ENCODE measurements at places on chromosomes 12 and 14.

DNA sequence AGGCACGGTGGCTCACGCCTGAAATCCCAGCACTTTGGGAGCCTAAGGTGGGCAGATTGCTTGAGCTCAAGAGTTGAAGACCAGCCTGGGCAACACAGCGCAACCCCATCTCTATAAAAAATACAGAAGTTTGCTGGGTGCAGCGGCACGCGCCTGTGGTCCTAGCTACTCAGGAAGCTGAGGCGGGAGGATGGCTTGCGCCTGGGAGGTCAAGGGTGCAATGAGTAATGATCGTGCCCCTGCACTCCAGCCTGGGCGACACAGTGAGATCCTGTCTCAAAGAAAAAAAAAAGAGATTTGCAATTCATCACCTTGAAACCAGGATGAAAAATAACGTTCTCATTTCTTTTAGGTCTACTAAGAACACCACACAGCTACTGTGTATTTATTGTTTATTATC is 4.0 kb downstream of the STX2 start:
- DNase-seq = no peak

GRCh38 chr14:96648506-96649326 is 146.5 kb downstream of the PAPOLA start:
- DNase-seq = no peak

- DNase-seq = no peak
Observed at GRCh38 chr14:79448960-79449359, 762.3 kb downstream of the DIO2 start.

GRCh38 chr14:85798856-85799255 is 268.9 kb downstream of the FLRT2 start:
- no peak for DNase-seq

DNA sequence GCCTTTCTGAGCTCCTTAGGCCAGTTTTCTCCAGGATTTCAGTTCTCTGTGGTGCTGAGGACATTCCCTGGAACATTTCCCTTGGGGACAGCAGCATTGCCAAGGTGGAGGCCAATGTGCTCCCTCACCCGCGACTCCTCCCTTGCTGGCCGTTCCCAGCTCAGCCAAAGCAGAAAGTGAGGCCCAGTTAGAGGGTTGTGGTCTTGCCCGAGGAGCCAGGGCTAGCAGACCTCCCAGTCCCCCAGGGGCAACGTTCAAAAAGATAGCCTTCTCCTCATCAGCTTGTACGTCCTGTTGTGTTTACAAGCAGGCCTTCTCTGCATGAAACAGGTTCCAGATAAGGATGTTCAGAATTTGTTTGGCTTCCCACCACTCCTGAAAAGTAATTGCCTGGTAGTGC is 78.4 kb downstream of the SSPN start:
- DNase-seq = no peak

GRCh38 chr14:78319887-78320635 is 149.9 kb downstream of the NRXN3 start:
- no peak for DNase-seq

DNA sequence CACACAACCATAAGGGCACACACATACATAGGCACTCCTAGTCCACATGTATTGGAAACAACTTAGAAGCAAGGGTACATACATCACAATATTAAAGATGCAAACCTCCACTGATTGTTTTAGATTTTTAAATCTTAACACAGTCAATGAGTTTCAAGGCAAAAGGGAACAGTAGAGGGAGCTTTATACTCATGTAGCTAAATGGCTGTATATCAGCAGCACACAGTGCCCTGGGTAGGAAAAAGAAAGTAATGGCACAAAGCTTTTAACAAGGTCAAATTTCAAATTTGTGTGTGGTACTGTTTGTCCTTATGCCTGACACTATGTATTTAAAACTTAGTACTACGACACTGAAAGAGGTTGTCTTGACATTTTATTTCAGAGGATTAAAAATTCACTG is 262.0 kb downstream of the MED13L start:
- no peak for DNase-seq

DNA sequence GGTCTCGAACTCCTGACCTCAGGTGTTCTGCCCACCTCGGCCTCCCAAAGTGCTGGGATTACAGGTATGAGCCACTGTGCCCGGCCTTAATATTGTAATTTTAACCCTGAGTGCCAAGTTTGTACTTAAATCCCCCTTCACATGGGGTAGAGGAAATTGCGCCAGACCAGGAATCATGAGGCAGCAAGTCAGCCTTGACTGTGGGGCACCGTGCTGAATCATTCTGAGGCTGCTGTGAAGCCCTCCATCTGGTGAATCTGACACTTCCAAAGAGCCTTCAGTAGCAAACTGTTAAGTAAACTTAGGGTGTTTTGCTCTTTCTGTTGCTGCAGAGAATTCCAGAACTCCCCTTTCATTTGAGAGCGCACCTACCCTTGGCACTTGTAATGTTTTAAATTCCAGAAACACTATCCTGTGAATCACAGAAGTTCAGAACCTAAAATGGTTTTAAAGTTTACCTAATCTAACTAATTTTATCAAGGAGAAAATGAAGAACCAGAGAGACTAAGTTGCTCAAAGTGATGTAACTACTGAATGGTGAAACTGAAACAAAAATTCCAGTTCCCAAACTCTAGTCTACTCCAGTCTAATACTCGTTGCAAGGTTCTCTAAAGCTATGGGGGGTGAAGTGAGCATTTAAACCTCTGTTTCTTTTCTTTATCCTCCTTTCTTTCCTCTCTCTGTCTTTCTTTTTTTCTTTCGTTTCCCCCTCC is 7.5 kb downstream of the HEBP1 start:
- peak; percentile 86 for DNase-seq

GRCh38 chr14:74771399-74771798 is 8.3 kb downstream of the YLPM1 start:
- DNase-seq = no peak

GRCh38 chr12:91913651-91914050 is 232.0 kb downstream of the BTG1 start:
- DNase-seq = no peak

- DNase-seq = no peak
Observed at GRCh38 chr14:73176685-73177084, 40.4 kb downstream of the PSEN1 start.

DNA sequence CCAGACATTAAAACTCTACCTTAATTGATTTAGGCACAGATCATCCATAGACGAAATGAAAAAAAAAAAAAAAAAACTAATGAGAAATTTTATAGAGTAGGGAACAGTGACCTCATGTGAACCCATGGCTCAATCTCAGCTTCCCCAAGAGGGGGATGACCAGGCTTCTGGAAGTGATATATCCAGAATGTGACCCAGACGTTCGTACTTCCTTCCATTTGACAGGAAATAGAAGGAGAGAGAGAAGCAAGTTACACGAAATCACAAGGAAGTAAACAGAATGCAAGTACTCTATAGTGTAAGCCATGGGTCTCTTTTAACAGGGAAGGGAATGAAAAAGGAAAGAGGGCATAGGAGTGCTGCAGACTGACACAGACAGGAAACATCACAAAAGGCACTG is 10.1 kb downstream of the FOXN3 start:
- no peak for DNase-seq

DNA sequence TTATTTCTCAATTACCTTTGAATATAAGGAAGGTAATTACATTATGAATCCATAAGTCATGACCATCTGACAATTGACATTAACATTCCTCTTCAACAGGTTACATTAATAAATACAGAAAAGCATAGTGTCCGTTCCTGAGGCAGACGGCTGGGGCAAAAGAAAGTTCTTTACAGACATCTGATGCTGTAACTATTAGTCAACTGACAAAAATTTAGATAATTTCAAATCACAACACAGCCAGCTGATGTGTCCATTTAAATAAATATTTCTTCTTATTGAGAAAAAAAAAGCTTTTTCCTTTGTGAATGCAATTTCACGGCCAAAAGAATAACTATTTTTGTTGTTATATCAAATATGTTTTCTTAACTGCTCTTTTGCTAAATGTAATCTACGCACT is 9.2 kb upstream of the PYROXD1 start:
- no peak for DNase-seq

DNA sequence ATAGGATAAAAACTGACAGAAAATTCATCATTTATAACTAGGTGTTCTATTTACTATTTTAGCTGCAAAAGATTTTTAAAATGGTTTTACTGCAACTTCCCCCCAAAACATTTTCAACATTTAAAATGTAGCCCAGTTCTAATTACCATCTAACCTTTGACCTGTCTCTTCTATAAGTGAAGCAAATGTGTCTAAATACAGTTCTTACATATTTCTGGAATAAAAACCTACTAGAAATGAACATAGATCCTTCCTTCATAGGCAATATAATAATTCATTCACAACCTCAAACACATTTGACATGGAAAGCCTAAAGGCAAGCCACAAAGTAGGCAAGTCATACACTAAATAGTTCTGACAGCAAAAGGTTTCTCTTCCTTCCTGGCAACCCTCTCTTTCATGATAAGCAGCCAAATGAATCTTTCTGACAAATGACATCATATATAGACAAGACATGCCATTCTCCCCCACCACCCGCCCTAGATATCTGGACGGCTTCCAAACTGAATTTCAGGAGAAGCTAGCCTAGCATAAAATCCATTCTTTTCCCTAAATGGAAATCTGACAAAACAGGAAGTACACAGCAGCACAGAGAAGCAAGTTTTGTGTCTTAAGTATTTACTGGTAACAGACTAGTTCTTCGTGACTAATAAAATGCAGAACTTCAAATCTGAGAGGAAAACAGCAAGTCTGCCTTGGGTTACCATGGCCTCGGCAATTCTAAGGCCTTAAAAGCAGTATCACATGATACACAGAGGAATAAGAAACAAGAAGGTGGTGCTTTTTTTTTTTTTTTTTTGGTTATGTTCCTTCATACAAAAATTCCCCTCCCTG is 17.2 kb upstream of the ARID4A start:
- peak; percentile 93 for DNase-seq

GRCh38 chr12:124218243-124218560 is 76.7 kb upstream of the RFLNA start:
- no peak for DNase-seq

DNA sequence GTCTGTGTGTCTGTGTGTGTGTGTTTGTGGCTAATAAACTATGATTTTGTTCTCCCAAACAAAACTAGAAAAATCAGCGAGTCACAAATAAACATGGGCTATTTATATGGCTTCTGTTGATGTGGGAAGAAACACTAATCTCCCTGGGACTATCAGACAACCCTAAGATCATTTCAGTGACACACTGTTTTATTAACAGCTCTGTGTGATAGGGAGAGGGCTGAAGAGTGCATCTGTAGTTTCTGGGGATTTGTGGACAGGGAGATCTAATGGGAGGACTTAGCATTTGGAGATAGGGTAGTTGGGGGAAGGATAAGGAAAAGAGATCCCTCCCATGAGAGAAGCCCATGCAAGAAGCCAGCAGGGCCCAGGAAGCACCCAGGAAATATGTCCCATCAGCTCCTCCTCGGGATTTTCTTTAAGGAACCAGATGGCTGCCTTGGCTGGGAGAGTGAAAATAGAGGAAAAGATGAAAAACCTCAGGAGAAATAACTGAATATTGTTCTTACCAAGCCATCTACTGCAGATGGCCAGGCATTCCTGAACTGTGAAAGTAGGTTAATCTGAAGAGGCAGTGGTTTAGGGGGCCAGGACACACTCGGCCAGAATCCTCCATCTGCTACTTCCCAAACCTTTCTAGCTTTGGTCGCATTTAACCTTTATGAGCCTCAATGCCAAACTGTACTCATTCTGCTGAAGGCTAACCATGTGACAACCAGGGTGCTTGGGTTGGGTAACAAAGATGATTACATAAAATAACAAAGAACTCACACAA is 253.4 kb downstream of the BTG1 start:
- no peak for DNase-seq

GRCh38 chr12:124852329-124852831 is 11.3 kb downstream of the SCARB1 start:
- DNase-seq = no peak

GRCh38 chr12:27975222-27976136 is 2.9 kb upstream of the PTHLH start:
- DNase-seq = no peak

- no peak for DNase-seq
Observed at GRCh38 chr14:62505045-62505444, 540.2 kb downstream of the KCNH5 start.

GRCh38 chr14:100294213-100294962 is 11.9 kb downstream of the SLC25A29 start:
- no peak for DNase-seq

GRCh38 chr12:116392061-116392460 is 114.6 kb upstream of the MED13L start:
- no peak for DNase-seq

GRCh38 chr12:113660936-113661335 is 189.3 kb upstream of the LHX5 start:
- DNase-seq = no peak

All from kidney epithelial cell (primary cell).